SW480 (cell line): ENCODE measurements at places on chromosomes 6 and 20.

DNA sequence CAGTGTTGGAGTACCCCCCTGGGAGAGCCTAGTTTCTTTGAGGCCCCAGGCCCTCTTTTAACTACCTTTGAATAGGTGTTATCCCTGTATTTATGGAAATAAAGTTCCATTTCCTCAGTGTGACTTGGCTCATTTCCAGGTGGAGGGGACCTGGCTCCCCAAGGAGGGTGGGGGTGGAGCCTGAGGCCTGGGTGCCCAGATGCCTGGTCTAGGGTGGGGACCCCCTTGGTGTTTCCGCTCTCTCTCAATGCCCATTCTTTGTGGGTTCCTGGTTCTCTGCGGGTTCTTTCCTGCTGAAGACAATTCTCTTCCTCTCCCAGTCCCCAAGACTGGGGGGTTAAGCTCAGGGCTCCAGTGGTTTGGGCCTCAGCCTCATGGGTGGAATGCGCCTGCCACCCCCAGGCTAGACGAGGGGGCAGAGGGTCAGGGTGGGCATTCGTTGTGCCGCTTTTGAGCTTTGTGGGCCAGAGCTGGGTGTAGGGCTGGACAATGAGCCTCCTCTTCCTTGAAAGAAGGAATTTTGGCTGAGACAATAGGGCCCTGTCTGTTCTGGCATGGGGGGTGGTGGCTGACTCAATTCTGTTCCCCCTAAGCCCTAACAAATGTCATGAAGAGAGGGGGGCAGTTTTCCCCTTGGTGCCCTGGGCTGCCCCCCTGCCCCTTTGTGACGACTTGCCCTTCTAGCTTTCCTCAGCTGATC, 686 bp upstream of the EGFL8 start:
- DNase-seq = no peak

DNA sequence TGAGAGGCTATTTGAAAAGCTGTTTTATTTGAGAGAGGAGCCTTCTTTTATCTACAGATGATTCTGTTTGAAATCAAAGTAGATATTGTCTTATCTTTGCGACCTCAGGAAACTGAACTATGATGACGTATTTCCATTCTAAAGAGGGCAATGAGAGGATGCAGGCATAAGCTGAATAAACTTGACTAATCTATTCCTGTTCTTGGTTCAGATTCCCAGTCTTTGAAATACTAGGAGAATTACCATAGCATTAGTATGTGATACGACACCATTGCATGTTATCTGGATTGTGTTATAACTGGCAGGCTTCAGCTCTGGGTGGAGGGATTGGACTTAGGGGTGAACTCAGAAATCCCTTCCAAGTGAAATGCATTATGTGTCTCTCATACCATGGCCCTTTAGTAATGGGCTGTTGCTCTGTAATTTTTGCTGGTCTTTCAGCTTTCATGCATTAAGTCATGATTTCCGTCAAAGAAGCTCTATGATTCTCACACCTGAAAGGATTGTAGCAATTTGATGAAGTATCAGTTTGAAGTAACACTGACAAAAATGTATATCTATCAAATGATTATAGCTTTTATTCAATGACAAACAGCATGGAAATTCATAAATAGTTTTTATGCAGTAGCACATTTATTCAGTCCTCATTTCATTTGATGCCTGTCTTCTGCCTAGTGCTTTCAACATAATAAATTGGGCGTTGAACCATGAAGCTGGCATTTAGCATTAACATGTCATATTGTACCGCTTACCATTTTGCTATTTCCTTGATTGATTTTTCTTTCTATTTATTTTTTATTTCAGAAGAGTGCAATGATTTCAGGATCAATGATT, 138.4 kb upstream of the SPACA1 start:
- no peak for DNase-seq

DNA sequence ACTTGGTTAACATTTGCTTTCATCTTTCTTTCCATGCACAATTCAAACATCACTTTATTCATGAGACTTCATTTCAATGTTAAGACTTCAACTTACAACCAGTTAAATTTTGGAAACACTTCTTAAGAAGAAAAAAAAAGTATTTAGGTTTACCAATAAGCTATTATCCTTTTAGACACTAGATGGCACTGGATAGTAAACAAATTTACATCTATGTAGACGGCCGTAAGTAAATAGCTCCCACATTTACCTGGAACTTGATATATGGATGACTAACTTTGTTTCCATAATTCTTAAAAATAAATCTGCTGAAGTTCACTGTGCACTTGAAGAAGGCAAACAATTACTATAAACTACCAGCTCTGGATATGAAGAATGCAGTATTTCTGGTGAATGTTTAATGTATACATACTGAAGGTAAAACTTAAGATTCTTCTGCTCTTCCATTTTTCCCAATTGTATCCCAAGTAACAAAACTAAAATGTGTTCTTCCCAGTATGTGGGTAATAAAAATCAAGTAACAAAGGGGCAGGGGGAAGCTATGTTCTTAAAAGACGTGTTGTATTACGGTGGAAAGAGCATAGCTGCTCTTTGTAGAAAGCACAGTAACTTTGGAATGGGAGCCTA, 130.6 kb upstream of the C6orf118 start:
- peak; percentile 60 for DNase-seq

DNA sequence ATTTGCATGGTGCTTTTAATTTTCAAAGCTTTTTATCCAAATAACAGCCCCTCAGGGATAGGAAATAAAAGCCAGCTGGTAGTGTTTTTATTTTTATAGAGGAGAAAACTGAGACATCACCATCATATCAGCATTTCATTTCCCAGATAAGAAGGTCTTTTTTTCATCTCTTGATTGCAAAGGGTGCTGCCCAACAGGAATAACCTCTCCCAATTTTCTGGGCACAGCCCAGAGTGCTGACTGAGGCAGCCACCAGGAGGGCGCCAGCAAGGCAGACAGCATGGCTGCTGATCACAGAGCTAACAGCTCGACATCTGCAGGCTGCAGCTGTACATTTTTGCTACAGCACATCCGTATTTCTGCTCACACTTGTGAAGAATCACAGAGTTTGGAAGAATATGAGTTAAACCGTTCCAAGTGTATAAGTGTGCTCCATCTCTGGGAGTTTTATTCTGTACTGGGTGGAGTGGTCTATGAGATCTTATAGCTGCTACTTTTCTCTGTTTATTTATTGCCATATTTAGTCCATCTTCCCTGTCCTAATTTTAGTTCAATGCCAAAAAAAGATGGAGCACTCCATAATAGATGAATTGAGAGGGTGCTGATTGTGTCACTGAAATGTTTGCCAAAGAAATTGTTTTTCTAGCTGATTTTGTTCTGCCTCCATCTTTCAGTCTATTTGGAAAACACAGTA, 85.5 kb upstream of the C20orf144 start:
- no peak for DNase-seq

GRCh38 chr6:169564453-169565240, 137.2 kb downstream of the WDR27 start:
- no peak for DNase-seq

- DNase-seq = no peak
Observed at GRCh38 chr6:63663956-63664281, 28.3 kb downstream of the PHF3 start.

GRCh38 chr20:9999645-10000044, 35.1 kb upstream of the ANKEF1 start:
- DNase-seq = no peak

DNA sequence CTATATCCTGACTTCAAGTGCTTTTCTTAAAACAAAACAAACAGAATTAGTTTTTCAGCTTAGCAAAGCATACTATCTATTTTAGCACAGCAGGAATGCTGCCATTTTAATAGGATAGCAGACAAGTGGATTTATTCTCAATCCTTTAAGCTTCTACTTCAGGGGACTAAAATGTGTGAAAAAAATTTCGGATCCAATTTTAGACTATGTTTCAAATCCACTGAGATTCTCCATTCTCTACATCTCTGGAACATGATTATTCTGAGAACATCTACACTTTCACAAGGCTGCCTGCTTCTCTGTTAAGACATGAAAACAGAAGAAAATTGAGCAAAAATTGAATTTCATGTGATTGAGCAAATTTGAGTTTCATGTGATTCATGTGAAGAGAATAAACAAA, 1321.3 kb downstream of the HACE1 start:
- no peak for DNase-seq

DNA sequence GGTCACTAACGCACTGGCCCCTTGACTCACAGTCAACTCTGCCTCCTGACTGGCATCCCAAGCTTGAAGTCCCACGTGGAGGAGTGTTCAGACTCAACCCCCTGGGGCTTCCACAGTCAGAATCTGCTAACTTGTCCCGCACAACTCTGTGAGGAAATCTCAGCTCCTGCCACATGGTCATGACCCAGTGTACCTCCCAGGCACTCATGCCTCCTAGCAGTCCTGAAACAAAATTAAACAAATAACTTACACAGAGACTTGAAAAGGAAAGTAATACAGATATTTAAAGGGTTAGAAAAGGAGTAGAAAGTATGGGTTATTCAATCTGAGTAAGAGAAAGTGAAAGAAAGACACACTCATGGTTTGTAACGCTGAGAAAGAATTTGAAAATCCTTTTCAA, 134.9 kb downstream of the GMDS start:
- no peak for DNase-seq

GRCh38 chr6:96990462-96990861, 65.9 kb downstream of the KLHL32 start:
- DNase-seq = no peak

- DNase-seq = no peak
Observed at GRCh38 chr6:5943591-5943990, 63.1 kb downstream of the NRN1 start.

- no peak for DNase-seq
Observed at GRCh38 chr6:34697904-34698559, 1.5 kb upstream of the ILRUN start.

- no peak for DNase-seq
Observed at GRCh38 chr6:148146717-148147462, 195.7 kb upstream of the SASH1 start.

DNA sequence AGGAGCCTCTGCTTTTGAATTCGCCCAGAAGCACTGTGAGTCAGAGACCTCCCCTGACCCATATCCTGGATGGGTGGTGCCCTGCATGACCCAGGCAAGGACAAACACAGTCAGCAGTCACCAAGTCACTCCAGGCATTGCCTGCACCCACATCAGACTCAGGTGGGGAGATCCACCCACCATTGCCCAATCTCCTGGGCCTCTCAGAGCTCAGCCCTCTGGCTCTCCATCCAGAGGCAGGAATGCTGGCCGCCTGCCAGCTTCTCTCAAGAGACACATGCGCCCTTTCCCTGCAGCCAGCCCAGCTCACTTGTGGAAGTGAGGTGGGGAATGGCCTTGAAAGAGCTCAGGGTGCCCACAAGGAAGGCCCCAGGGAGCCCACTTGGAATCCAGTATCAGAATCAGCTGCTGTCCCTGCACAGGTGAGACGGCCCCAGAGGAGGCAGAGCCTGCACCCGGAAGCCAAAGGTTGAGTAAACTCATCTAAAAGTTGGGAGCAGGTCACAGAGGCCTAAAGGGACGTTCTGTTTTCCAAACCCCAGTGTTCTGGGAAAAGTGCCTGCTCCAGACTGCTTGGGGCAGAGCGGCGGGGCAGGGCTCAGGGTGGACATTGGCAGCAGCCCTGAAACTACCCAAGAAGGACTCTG, 129.8 kb downstream of the PREX1 start:
- DNase-seq = peak; percentile 76

DNA sequence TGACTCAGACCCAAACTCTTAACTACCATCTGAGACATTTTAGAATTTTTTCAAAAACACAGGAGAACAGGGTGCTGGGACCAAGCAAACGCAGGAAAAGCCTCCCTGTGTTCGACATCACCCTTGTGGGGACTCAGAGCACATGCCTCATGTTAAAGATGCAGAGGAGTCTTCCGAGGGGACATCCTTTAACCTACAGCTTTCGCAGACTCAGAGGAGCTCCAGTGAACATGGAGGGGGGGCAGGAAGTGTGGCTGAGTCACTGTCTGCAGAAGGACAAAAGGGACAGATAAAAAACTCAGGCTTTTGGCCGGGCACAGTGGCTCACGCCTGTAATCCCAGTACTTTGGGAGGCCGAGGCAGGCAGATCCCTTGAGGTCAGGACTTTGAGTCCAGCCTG, 15.1 kb downstream of the BMP7 start:
- DNase-seq = no peak

- no peak for DNase-seq
Observed at GRCh38 chr6:11761744-11762620, 16.6 kb downstream of the ADTRP start.

DNA sequence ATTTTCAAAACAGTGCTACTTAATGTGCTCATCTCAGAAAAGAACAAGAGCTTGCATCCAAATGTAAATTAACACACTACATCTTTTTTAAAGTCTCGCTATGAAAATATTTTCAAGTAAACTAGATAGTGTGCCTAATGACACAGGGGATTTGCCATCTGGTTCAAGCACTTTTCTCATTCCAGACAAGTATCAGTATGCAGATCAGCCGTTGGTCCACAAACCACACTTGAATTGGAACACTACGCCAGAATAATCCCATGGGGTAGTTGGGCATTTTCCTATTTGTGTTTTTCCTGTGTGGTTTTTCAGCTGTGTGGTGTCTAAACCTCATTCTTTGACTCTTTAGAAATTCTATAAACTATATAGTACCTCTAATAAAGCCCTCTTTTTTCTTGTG, 256.2 kb downstream of the EPHA7 start:
- DNase-seq = no peak

GRCh38 chr6:35569011-35569461, 56.3 kb upstream of the TULP1 start:
- DNase-seq = no peak

- no peak for DNase-seq
Observed at GRCh38 chr6:8859501-8859900, 424.2 kb upstream of the SLC35B3 start.

DNA sequence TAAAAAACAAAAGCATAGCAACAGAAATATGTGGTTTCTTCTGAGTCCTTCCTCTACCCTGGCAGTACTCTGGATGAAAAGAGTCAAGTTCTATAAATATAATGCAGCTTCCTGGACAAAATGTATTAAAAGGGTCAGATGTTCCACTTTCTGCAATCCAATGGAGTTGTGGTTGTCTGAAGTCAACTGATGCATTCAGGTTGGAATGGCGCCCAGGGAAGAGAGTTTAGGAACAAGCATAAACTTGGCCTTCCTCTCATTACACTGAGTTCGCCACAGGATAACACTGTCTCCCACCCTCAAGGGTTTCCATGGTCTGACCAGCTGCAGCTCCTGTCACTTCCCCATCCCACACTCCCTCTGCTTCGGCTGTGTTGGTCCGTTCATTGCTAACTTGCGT, 66.4 kb downstream of the PLEKHG1 start:
- no peak for DNase-seq
